ENCODE measurements at places on chromosomes 1 and 21.

- DNase-seq = no peak
Measured at GRCh38 chr21:43932005-43932404, 67.0 kb downstream of the AGPAT3 start.

DNA sequence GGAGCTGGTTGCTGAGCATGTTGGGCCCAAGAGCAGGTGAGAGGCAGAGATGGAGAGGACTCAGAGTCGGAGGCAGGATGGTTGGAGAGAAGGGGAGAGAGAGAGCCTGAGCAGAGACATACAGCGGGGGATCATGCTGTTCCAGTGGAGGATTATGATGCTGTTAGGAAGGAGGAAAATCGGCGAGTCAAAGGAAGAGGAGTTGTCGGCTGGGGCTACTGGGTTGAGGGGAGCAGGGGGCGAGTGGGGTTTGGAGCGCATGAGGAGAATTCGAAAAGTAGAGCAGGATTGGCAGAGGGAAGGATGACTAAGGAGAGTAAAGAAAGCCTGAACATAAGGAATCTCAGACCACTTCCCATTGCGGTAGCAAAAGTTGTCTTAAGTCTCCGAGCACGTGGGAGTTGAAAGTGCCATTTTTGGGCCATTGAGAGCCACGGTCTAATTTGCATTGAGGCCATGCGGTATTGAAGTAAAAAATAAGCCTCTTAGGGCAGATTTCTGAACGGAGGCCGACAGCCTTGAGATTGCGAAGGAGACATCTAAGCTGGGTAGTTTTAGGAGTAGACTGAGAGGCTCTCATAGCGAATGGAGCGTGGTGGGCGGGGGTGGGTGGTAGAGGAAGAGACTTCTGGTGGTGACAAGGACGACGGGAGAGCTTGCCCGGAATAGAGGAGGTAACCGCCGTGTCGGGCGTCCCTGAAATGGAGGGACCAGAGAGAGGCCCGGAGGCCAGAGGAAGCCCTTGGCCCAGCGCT is 140.4 kb upstream of the ETV3 start:
- no peak for DNase-seq

DNA sequence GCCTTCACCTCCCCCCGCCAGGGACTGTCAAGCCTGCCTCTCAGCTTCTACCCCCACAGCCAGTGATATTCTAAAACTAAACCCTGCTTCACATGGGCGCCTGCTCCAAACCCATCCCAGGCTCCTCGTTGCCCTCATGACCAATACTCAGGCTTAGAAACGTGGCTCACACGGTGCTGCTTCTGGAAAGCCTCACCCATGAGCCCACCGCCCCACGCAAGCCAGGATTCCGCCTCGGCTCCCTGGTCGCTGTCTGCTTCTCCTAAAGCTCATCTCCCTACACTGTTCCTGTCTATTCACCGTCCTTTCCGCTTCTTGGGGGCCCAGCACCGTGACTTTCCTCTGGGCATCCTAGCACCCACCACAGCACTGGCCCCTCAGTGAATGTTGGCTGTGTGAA is 72.5 kb downstream of the NID1 start:
- no peak for DNase-seq

GRCh38 chr1:167518331-167518700 is at the start of gene CD247:
TSS of gene CD247 (minus strand) at chr1:167518529. CDS start at chr1:167518465, 64 bp downstream.
- peak; percentile 69 for DNase-seq

DNA sequence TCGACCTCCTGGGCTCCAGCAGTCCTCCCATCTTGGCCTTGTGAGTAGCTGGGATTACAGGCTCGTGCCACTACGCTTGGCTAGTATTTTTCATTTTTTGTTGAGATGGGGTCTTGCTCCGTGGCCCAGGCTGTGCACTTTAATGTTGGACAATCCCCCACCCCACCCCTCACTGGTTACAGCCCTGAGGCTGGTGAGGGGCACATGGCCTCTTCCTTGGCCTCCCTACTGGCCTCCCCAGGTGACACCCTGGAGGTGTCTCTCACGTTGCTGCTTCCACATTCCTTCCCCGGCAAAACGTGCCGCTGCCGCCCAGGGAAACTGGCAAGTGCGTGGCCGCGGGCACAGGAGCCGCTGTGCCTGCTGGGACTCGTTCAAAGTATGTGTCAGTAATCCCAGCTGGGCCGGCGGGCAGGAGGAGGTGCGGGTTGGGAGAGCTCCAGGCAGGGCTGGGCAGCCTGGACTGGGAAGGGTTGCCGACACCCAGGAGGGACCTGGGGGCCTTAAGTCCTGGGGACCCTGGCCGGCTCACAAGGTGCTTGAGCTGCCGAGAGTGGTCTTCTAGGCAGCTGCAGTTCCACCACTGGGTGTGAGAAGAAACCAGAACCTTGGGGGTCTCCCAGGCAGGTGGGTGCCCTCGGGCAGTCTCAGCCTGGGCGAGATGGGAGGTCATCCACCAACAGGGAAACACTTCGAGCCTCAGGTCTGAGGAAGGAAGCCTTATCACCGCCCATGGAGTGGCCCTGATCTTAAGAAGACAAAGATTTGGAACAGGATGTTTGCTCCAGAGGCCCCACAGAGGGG is 6.5 kb downstream of the WNT3A start:
- DNase-seq = no peak

DNA sequence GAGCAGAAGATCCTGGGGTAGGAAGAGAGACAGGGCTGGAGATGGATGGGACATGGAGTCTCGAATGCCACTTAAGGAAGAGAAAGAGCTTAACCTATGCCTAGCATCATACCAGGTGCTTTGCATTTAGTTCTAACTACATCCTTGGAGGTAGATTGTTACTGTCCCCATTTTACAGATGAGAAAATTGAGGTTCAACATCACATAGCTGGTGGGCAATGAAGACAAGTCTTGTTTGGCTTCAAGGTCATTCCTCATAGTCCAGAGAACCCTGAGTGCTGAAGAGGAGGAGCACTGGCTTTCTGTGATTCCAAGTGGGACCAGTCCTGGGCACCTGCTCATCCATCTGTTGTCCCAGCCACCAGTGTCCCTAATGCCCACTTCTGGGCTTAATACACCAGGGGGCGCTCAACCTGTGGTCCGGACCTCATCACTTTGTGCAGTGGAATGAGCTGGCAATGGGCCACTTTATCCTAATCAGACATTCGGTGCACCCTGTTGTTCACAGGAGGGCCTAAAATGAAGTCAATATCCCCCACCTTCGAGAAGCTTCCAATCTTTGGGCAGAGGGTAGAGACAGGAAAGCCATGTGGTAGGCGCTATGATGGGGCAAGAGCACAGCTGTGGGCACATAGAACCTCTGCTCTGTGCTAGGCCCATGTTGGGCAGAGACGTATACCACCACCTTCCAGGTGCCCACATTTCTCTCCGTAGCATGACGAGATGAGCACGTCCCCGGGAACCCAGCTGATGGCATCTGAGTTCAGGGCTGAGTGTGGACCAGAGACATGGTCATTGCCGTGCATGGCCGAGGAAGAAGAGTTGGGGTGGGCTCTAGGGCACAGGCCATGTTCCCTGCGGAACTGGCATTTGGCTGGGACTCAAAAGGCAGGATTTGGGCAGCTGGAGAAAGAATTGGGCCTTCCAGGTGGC is 9.2 kb downstream of the RPS6KA1 start:
- DNase-seq = peak; percentile 56

DNA sequence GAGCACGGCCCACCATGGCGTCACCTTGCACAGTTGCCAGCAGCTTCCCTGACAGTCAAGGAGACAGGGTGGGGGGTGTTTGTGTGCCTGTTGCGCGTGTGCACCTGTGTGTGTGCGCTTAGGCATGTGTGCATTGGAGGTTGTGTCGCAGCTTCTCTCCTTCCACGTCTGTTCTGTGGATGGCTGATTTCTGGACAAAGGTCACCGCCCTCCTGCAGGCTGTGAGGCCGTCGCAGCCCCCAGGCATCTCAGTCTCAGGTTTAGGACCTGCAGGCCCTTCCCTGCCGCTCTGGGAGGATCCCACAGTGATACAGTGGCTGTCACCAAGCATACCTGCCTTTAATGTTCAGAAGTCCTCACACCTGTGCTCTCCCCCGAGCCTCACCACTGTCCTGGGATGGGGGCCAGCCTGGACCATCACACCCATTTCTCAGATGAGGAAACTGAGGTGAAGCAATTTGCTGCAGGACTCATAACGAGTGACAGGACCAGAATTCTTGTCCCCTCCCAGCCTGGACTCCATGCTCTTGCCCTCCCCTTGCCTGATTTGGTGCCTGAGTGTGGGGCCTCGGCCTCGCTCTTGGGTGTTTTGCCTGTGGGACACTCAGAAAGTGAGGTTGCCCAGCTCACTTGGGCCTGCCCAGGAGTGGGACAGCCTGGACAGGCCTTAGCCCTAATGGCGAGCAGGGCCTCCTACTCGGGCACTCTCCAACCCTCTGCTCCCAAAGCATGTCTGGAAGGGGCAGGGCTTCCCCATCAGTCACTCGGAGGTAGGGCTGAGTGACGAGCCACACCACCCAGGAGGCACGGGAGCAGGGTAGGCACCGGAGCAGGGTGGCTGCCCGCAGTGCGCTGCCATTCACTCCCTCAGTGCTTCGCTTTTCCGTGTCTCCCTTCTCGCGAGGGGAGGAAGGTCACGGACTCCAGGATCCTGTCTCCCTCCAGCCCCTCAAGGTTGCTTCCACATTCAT is 22.6 kb downstream of the COQ8A start:
- no peak for DNase-seq

- DNase-seq = no peak
Measured at GRCh38 chr1:53359225-53359933, 31.5 kb upstream of the LRP8 start.

GRCh38 chr1:16245476-16246196 is 8.7 kb upstream of the CPLANE2 start:
- no peak for DNase-seq

DNA sequence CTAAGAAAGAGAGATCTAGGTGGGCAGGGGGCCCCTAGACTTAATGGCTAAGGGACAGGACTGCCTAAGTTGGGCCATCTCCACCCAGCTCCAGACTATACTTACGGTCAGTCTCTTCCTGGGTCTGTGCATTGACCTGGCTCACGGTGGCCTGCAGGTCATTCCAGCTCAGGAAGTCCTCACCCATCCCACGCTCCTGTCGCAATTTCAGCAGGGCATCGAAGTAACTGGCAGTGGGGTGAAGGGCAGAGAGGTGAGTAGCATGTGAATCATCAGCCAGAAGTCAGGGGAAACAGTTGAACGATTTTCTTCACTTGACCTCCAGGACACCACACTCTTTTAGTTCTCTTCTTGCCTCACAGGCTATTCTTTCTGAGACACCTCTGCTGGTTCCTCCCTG is 20.5 kb downstream of the IQGAP3 start:
- no peak for DNase-seq

GRCh38 chr1:234643111-234643849 is 33.3 kb upstream of the IRF2BP2 start:
- no peak for DNase-seq

- DNase-seq = no peak
Measured at GRCh38 chr1:41784531-41785274, 134.0 kb downstream of the HIVEP3 start.

DNA sequence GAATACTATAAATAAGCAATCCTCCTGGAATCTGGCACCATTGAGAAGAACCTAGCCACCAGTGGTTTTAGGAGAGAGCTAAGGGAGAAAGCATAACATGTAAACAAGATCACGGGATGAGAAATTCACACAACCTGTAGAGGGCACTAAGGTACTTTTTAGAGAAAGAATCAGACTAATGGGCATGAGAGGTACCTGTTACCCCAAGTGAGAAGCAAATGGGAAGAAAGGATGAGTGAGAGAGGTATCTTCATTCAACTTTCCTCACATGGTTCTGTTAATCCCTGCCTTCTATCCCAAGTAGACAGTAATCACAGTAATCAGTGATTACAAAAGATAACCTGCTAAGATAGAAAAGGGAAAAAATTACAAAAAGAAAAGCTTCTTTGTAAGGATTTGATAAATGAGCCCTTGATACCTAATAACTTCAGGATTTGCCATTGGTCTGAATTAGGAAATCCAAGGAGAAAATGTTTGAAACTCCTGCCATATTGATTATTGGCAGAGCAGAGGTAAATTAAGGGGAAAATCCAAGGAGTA is 251.1 kb upstream of the ADGRL2 start:
- DNase-seq = no peak

GRCh38 chr1:77927414-77927813 is 39.0 kb downstream of the NEXN start:
- DNase-seq = no peak

GRCh38 chr1:183240526-183240825 is 54.4 kb downstream of the LAMC2 start:
- DNase-seq = no peak

DNA sequence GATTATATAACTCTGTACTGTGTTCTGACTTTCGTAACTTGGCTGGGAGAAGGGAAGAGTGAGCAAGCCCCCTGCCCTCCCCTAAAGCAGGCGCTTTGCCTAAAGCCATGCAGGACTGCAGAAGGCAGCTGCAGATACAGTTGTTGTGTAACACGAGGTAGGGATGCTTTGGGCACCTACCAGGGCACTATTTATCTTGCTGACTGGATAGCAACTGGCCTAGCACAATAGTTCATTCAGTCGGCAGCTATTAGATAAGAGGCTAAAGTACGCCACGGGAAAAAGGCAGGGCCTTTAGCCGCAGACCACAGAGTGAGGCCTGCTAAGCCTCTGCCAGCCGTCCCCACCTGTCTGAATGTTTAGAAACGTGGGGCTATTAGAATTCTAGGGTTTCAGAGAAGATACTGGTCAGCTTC is 80.9 kb downstream of the TTC3 start:
- no peak for DNase-seq

- DNase-seq = peak; percentile 65
Measured at GRCh38 chr1:111475701-111476100, 1.9 kb downstream of the C1orf162 start.

DNA sequence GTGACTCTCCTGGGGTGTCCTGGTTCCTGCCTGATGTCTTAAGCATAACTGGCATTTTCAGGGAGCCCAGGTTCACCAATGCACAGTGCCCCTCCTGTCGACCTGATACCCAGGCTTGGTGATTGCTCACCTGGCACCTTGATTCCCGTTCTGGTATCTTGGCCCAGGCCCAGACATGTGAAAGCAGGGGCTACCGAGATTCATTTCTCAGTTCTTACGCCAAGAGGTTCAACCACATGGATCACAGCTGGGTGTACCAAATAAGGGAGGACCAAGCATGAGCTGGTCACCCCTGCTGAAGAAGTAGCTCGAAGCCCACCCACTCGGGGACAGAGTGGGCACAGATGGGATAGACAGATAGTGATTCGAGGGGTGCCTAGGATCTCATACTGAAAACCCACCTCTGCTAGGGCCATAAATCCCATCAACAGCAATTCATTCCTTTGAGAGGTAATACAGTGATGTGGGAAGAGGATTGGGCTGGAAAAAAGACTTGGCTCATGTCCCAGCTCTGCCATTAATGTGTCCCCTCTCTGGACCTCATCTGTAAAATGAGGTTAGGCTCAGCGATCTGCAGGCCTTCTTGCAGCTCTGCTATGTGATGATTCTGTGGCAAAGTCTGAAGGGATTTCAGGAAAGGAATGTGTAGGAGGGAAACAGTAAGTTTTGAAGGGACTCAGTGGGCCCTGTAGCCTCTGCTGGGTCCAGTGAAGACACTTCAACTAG is 2.7 kb downstream of the EPHX1 start:
- DNase-seq = no peak

DNA sequence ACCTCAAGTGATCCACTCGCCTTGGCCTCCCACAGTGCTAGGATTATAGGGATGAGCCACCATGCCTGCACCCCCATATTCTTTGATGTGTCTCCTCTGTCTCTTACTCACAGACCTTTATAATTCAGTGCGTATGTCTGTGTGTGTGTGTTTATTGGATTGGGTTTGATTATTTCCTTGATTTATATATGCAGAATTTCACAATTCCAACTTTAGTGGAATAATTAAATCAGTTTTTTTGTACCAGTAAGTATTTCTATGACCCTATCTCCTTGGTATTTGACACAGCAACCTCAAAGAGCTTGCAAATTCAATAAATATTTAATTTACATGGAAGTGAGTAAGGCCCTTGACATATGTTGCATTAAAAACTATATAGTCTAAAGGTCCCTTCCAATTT is 333.9 kb upstream of the ADAMTS5 start:
- DNase-seq = no peak
